ENCODE measurements at places on chromosomes 2 and 18.
A peak's percentile ranks its signal among the peaks of the same experiment; 100 is the strongest.

DNA sequence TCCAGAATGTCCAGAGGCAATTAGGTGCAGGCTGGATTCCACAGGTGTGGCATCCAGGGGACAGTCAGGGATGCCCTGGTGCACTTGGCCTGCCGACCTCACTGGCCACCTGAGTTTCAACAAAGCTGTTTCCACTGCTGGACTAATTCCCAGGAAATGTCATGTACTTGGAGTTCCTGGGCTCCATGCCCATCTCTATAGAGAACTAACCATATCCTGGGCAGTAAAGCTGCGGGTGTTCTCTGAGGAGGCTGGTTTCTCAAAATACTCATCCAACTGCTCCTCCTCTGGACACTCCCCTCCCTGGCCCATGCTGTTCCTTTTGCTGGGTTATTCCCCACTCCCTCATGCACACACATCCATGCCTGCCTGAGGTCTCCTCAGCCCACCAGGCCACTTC lies 161.9 kb upstream of the SKOR2 start:
- peak; percentile 55 for DNase-seq

DNA sequence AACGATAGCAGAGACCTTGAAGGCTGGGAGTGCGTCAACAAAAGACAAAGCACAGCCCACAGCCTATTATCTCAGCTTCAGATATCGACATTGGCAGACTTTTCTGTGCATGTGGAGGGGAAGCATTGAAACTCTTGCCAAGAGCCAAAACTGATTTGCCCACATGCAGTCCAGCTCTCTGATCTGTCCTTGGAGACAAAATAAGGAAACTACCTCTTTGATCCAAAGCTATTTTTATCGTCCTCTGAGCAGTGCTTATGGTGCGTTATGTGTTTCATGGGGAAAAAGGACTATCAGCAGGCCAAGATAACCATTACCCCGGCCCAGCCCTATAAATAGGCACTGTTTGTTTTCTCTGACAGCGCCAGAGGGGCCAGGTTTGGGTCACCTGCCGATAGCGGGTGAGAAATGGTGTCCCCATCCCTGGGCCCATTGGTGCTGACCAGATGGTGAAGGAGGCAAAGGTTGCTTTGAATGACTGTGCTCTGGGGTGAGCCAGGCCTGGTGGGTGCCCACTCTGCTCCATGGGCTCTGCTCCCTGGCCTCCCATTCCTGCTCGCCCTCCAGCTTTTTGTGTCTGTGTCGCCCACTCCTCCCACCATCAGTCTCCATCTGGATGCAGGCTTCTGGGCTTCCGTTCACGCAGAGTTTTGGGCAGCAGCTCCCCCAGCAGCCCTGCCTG lies 176.1 kb upstream of the HS6ST1 start:
- DNase-seq = no peak

DNA sequence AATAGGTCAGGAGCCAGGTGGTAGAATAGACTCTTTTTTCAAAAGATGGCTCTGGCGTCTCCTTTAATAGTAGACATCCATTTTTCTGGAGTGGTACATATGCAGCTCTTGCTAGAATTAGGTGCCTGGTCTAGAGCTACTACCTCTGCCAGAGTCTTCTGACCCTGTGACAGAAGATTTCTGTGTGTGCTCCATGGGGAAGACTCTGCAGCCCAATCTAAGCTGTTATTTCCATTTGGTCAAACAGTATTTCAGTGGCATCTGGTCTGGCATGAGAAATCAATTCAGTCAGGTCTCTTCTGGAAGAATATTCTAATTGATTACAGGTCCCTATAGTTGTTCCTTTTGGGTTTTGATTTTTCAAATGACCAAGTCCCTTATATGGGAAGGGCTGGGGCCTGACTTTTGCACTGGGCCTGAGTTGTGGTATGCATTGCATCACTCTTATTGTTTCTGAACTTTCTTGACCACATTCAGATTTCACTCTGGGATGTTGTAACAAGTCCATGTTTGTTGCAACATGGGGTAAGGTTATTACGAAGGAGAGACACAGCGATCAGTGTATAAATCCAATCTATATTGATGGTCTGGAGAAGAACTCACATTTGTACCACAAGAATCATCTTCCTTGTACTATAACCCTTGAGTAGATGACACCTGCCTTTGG lies 12.1 kb downstream of the MXD1 start:
- DNase-seq = no peak

- DNase-seq = no peak
Measured at GRCh38 chr2:229849073-229849472, 72.7 kb downstream of the TRIP12 start.

GRCh38 chr18:77043541-77044280 lies 88.9 kb downstream of the MBP start:
- DNase-seq = peak; percentile 51

DNA sequence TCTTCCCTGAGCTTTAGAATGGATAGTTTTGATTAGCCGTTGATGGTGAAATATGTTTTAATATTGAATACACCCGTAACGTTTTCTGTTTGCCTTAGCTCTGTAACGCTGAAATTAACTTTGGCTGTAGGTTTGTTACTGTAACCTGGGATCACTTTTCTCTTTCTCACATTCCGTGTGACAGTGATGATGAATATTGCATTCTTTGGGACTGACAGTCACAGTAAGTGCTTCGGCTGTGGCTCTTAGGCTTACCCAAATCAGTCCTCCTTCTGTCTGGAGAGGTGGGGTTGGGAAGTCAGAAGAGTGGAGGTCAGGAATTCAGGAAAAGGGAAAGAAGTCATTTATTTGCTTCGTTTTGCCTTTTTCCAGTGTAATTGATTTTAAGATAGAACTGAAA lies 18.0 kb downstream of the RMC1 start:
- DNase-seq = no peak

GRCh38 chr2:54459037-54459441 lies 2.9 kb downstream of the SPTBN1 start:
- peak; percentile 38 for DNase-seq

DNA sequence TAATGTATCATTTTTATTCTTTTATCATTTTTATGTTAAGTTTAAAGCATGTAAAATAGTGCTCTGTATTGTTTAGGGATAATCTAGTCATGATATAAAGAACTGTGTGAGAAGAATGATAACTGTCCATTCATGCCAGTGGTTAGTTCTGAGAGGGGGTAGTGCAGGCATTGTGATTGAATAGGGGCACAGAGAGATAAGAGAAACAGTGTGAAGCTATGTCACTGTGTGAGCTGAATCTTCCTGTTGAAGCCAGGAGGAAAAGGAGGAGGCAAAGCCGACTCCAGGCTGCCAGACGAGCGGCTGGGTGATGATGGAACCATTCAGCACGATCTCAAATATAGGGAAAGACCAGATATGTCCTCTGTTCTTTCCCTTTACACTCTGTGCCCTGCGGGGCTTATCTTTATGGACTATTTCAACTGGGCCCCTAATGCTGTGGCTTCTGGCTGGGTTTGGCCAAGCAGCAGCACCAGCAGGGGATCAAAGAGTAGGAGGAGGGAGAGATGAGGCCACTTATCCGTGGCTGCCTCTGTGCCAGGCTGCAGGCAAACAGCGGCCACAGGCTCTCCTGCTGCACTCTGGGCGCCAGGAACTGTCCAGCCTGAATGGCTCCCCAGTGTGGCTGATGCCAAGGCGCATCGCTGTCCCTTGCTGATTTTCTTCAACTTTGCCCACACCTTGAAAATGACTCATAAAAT lies 128.0 kb downstream of the SPP2 start:
- DNase-seq = peak; percentile 51

DNA sequence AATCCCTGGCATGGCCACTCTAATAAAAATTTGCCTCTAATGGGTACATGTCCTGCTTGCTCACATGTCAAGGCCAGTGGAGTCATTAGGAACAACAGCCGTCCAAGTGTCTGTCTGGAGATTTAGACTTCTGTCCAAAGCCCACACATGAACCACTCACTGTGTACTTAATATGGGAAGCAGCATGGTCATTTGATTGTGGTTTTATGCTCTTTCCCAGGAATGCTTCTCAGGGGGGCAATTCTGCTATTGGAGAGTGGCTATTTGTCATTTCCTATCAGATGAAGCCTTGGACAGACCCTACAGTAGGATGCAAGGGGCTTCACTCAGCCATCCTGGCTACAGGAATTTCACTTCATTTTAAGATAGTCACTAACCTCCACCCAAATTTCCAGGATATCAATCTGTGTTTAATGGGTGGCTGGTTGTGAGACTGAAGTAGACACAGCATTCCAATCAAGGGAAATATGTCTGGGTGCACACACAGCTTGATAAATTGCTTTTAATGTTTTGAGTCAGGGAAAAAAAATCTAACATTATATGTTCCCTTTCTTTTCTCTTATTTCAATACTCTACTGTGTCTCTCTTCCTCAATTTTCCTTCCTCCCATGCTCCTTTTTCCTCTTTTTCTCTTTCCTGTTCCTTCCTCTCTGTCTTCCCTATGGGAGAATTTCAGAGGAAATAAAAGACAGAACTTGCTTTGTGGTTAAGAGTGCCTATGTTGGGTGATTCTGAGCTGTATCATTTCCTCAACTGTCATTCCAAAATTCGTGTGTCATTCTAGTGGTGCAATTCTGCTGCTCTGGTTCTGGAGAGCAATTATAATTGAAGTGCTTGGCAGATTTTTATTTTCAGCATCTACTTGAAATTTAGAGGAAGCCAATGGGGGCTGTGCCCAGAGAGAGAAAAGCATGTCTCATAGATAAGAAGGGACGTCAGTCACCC lies 320.1 kb downstream of the OSR1 start:
- peak; percentile 83 for DNase-seq

All from astrocyte of the spinal cord (primary cell).